ENCODE measurements at places on chromosomes 1 and 21.
A peak's percentile ranks its signal among the peaks of the same experiment; 100 is the strongest.

DNA sequence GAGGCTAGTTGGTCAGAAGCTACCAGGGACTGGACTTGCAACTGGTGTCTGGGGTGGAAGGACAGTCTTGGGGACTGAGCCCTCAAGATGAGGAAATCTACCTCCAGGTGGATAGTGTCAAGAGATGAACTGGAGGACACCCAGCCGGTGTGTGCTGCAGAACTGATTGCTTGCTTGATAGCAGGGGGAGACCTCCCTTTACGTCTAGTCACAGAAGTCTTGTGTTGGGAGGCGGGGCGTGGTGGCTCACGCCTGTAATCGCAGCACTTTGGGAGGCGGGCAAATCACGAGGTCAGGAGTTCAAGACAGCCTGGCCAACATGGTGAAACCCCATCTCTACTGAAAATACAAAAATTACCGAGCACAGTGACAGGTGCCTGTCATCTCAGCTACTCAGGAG, 4.9 kb downstream of the RCC2 start:
- no peak for DNase-seq

DNA sequence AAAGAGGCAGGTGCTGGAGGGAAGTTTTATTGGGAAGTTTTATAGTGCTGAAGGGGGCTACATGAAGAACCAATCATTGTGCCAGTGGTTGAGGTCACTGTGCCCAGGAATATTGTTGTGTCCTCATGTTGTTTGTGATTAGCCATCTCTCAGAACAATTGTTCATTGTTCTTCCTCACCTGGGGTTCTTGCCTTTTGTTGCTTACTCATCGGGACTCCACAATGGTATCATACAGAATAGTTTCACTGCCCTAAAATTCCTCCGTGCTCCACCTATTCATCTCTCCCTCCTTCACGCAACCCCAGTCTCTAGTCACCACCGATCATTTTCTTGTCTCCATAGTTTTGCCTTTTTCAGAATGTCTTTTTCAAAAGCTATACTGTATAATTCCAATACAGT, 38.9 kb upstream of the CDC14A start:
- no peak for DNase-seq

GRCh38 chr1:86517336-86517735, 29.5 kb upstream of the CLCA4 start:
- no peak for DNase-seq

DNA sequence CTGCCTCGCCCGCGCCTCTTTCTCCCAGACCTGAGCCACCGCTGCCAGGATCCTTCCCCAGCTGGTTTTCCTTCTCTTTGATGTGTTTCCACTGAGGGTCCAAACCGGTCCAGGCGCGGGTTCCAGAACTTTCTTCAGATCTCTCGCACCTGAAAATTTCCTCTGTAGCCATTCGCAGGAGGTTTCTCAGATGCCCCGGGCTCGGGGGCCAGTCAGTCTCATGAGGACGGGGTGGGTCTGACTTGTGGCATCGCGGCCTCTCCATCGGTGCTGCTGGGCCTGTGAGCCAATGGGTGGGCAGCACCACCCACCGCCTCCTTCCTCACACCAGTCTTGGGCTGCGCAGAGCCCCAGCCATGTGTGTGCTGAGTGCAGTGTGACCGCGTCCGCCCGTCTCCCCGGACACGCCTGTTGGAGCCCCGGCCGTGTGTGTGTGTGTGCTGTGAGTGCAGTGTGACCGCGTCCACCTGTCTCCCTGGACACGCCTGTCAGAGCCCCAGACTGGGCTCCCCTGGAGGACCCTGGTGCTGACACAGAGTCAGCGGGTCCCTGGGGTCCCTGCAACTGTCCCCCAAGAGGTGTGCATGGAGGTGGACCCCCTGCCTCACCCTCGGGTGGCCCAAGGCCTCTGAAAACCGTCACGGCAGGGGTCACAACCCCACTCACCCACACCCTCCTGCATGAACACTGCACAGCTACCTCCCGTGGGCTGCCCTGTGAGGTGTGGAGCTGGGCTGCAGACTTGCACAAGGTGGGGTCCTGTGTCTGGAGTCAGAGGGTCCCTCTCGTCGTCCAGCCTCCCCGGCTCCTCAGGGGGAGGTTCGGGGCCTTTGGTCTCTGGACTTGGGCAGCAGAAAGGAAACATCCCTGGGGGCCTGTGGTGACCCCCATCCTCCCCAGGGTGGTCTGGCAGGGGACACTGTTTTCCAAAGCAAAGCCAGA, 20.2 kb downstream of the COL18A1 start:
- no peak for DNase-seq

DNA sequence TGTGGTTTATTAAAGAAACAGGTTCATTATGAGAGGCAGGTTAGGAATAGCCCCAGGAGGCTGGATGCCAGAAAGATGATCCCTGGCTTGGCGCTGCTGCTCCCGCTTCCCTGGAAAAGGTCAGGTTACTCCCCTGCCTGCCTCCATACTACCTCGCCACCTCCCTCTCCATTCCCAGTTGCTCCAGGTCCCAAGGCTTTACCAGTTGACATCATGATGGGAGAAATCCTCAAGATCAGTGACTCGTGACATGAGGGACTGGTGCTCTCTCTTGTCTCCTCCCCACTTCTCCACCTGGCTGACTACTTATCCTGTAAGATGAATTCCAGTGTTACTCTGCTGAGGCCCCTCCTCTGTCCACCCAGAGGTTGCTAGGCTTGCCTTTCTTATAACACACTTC, 19.7 kb downstream of the VASH2 start:
- no peak for DNase-seq

GRCh38 chr1:220791956-220792355, 5.2 kb downstream of the MTARC1 start:
- no peak for DNase-seq

DNA sequence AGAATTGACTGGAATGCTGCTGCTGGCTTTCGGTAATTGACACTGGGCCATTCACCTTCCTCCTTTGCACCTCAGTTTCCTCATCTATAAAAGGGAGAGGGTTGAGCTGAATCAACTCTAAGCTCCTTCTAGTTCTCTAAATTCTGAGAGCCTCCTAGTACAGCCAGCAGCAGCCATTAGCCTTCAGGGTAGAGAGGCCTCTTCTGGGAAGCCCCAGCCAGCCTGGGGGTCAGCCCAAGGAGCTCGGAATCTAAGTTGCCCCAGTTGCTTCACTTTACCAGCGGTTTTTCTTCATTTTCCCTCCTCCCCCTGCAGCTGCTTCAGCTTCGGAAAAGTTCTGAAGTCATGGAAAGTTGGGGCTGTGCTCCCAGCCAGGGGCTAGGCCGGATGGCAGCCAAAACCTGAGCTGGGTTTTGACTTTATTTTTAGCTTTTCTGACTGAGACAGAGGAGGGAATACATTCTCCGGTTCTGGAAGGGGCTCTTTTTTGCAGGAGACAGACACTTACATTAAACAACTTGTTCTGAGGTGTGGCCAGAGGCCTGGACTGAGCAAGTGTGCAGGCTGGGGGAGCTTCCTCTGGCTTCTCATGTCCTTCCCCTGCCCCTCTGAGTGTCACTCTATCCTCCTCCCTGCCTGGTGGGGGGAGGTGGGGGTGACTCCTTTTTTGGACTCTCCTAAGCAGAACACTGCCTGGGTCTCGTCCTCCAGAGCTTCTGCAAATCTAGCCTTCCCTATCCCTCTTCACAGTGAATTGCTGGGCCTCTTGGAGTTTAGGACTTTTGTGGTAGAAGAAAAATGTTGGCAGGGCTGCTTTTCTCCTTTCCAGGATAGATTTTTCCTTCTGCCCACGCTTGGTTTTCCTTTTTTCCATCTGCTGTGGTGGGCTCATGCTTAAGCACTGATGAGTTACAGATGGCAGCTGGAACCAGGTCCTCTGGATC, 14.4 kb downstream of the LMNA start:
- no peak for DNase-seq

- DNase-seq, result no peak
Observed at GRCh38 chr1:190147616-190148015, 330.0 kb downstream of the BRINP3 start.

DNA sequence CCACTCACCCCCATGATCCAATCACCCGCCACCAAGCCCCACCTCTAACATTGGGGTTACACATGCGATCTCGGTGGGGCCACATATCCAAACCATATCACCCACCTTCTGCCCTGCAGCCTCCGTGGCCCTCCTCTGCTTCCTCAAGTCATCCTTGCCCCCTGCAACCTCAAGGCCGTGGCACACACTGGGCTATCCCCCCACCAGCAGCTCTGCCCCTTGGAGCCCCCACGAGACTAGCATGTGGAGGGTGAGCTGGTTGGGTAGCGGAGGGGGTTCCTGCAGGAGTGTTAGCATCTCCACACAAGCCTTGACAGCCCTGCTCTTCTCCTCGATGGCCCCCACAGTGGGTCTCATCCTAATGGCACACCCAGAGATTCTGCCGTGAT, 100.8 kb downstream of the TOMM20 start:
- DNase-seq, result no peak

GRCh38 chr1:21490774-21491487, 18.3 kb upstream of the ALPL start:
- no peak for DNase-seq

DNA sequence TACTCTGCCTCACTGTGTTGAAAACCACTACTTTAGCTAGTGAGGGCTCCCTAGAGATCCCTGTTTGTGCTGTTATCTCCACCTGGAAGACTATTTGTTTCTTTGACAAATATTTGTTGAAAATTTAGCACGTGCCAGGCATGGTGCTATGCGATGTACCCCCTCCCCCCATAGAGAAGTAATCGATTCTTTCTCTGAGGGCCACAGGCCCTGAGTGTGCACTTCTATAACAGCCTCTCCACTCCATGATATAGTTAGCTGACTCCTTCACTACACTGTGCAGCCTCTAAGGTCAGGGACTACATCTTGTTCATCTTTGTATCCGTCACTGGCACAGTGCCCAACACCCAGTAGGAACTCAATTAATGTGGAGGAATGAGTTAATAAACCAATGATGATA, 17.3 kb upstream of the RBM15 start:
- DNase-seq, result no peak

- no peak for DNase-seq
Observed at GRCh38 chr1:75423616-75424015, 187.3 kb downstream of the SLC44A5 start.

- DNase-seq, result no peak
Observed at GRCh38 chr1:100752791-100753190, 33.2 kb downstream of the VCAM1 start.

- no peak for DNase-seq
Observed at GRCh38 chr21:38741092-38741949, 64.4 kb upstream of the ETS2 start.

- no peak for DNase-seq
Observed at GRCh38 chr1:150507912-150508864, at the start of gene ECM1. Gene ECM1, plus strand, starts transcription at chr1:150508109. Its CDS starts 101 bp downstream, at chr1:150508210.

GRCh38 chr1:212167098-212167497, 118.1 kb upstream of the PPP2R5A start:
- no peak for DNase-seq

DNA sequence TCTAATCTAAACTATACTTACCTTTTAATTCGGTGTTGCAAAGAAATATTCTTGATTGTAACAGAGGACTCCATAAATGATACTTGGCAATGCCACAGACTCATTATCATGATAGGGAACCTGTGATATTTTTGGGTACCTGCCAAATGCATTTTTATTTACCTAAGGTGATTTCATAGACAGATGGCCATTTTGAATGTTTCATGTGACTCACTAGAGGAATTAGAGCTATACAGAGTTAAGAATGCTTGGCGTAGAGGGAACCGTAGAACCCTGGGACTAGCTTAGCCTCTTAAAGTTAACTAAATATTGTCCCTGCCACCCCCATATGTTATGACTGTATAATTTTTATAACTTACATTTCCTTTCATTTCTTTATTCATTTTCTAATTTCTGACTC, 136.1 kb downstream of the DISP1 start:
- no peak for DNase-seq

GRCh38 chr1:93584261-93585003, 97.2 kb downstream of the BCAR3 start:
- DNase-seq, result no peak

DNA sequence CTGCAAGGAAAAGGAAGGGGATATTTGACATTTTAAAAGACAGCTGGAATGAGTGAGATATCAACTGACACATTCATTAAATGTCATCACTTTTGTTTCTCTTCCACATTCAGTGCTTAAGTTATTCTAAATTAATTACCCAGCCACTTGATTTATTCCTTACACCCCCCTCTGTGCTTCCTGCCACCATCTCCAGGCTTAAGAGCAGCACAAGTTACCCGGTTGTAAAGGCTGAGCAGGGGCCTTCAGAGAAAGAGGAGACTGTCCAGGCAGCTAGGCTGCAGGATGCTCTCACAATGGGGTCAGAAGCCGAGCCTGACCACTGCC, 71.4 kb downstream of the SYT6 start:
- DNase-seq, result no peak

- no peak for DNase-seq
Observed at GRCh38 chr1:194062962-194063361, 876.5 kb upstream of the B3GALT2 start.

GRCh38 chr1:2343023-2343935, 48.1 kb downstream of the MORN1 start:
- DNase-seq, result no peak

DNA sequence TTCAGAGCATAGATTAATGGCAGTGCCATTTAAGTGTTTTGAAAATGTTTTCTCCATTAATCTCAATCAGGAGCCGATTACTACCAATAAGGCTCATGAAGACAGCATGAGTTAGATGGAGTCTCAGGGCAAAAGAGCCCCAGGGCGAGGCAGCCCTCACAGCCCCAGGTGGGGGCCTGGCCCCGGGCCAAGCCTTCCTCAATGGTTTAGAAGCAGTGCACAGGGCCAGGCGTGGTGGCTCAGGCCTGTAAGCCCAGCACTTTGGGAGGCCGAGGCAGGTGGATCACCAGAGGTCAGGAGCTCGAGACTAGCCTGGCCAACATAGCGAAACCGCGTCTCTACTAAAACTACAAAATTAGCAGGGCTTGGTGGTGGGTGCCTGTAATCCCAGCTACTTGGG, 348.1 kb upstream of the VAMP3 start:
- no peak for DNase-seq

- no peak for DNase-seq
Observed at GRCh38 chr1:223682502-223682901, 17.0 kb upstream of the CAPN8 start.

GRCh38 chr1:181397845-181398244, 85.5 kb upstream of the CACNA1E start:
- DNase-seq, result peak; percentile 16

DNA sequence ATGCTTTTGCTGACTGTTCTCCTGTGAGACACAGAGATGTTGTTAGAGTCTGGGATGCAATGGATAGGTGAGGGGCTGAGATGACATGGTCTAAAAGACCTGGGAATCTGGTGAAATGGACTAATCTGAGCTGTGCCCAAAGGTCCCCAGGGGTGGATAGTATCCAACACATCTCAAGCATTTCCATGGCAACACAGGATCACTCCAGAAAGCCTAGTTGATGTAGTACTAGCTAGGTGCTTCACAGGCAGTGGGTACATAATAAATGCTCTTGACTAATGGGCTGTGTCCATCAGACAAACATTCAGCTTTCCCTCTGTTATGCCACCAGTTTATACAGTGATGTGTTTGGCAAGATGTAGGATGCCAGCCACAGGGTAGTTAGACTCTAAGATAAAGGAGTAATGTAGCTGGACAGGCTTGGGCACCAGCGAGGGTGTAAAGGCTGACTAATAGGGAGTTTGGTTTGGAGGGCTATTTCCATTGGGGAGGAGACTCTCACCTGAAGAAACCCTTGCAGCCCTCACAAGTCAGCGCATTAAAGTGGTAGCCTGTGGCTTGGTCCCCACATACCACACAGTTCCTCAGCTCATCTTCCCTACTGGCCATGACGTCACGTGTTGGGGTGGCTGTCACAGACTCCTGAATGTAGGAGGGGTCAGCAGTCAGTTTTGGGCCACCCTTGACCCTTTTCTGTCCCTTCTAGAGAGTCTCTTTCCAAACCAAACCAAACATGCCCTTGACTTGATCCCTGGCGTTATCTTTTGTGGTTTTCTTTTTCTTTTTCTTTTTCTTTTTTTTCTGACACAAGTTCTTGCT, 1.8 kb downstream of the NR1I3 start:
- DNase-seq, result no peak

GRCh38 chr1:158177700-158178450, 2.8 kb upstream of the CD1D start:
- DNase-seq, result no peak

Data from CD4-positive, alpha-beta T cell treated with Interleukin-4 for 4 hours (primary cell).